ENCODE measurements at places on chromosomes 3 and 15.

- DNase-seq, result no peak
Observed at GRCh38 chr3:153513236-153513635, 351.2 kb downstream of the RAP2B start.

DNA sequence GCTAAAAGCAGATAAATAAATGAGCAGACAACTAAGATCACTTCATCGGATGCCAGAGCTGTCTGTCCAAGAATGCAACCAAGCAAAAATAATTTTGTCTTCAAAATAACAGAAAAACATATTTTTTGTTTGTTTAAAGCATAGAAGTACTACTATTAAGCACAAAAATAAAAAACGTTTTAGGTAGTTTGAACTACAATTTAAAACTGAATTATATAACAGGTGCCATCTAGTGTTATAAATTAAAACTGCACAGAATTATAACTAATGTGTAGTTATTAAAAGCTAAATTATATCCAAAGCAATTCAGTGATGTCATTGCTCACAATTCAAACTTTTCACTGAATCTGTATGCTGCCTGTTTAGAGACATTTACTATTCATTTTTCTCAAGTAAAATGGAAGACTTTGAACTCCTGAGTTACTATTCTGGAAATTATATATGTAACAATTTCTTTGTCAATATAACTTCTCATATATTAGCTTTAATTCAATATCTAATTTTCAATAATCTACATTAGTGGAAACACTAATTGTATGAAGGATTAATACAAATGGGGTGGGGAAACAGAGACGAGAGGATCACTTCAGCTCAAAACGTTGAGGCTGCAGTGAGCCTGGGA, 29.5 kb downstream of the LINS1 start:
- DNase-seq, result no peak

DNA sequence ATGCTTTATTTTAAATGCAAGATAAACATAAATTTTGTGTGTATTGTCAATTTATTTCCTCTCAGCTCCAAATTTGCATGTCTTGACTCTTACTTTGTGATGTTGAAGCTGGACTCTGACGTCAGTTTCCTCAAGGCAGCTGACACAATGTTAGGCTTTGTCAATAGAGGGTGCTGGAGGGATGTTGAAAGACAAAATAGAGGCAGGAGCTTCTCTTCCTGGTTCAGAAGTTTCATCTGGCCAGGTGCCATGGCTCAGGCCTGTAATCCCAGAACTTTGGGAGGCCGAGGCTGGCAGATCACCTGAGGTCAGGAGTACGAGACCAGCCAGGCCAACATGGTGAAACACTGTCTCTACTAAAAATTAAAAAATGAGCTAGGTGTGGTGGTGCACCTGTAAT, 408.6 kb downstream of the GBE1 start:
- no peak for DNase-seq

DNA sequence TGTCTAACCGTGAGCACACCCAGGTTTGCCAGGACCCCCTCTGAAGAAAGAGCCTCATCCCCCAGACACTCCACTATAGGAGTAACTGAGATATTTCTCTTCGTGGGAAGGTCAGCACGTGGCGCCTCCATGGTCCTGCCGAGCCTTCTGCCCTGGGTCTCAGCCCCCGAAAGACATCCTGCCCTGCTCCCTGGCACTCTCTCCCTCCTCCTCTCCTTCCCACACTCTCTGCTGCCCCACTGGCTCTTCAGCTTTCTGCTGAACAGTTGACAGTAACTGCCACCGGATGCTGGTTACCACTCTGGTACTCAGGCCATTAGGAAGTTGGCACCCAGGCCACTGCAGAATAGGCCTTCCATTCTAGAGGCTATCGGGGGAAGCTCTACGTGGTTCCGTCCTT, 185.2 kb downstream of the UACA start:
- no peak for DNase-seq

DNA sequence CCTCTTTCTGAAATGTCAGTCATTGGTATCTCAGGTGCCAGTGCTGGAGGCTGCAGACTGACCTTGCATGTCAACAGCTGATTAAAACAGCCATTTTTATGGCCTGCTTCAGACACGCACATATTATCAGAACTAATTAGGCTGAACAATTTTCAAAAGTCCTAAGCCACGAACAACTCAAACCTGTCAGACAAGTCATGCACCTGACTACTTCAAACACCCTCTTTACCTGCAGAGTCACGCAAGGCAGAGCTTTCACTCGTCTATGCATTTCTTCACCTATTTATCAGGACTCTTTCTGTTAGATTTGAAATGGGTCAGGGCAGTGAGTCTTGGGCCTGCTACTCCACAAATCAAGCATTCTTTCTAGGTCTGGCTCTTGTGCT, 26.7 kb downstream of the CLK3 start:
- no peak for DNase-seq

GRCh38 chr3:184305577-184305976, 6.5 kb downstream of the PSMD2 start:
- DNase-seq, result no peak

DNA sequence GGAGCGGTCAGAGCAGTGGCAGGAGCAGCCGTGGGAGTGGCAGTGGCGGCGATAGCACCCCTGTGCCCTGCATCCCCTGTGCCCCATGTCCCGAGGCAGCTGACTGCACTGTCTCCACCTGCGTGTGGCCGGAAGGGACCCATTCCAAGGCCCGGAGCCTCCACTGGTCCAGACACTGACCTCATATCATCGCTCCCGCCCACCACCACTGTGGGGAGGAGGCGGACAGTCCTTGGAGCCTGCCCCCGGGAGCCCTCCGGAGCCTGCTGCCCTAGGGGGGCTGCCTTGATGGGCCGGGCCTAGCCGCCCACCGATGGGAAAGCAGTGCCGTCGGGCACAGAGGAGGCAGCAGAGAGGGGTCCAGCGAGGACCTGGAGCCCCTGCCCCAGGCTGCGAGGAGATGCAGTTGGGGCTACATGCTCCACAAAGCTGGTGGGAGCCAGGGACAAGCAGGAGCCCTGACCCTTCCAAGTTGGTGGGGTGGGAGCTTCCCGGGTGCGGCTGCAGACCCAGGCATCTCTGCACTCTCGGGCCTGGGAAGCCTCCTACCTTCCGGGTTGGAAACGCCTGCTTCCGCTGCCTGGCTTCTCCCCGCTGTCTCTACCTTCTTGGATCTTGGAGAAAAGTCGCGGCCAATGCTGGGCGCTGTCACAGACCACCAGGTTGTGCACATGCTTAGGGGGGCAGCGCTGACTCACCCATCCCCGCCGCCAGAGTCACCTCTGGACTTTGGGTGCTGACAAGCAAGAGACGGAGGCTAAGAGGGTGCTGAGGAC, 283.2 kb upstream of the ROBO1 start:
- DNase-seq, result no peak

DNA sequence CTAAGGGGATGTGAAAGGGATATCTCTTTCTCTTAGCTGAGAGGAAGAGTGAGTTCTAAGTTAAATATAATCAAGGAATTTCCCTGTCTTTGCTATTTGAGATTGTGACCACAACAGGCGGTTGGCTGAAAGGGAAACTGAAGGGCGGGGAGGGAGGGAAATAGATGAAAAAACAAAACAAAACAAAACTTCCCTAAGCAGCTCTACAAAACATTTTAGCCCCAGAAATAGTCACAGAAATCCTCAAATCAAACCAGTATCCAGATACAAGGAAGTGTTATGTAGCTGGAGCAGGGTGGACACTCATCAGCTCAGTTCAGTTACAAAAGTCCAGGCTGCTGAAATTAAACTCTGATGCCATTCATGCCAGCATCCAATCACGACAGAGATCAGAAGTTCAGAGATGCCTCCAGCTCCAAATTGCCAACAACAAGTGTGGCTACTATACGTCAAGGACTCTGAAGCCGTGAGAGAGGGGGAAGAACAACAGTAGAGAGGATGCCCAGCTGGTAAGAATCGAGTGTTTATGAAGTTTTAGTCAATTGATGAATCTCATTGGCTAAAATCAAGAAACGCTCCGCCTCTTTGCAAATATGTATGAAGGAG, 319 bp upstream of the TP63 start:
- no peak for DNase-seq

GRCh38 chr3:12484983-12485327, 675 bp downstream of the TSEN2 start:
- DNase-seq, result no peak

DNA sequence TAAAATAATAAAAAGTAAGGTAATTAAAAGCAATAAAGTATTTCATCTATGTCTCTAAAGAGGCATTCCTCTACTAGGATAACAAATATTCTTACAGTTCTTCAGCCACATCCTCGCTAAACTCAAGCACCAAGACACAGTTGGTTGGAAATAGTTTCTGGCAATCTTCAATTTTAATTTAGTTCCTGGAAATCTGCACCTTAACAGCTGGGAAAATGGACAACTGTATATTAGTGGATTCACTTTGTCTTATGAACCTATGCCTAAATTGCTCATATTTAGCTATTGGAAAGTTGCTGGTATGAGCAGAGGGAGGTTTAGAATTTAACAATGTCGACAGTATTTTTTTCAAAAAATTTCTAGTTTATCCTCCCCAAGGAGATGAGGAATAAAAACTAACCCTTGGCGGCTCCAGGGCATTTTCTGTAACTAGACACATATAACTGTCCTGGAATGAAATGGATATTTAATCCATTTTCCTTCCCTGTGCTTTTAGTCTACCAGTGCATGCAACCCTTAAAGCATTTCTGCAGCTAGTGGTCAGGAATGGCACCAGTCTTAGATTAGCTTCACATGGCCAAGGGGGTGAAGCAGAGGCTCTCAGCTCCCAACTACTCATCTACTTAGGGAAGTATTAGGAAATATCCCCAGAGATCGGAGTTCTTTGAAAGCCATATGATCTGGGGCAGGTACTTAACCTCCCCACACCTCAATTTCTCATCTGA, 290.0 kb upstream of the THBS1 start:
- no peak for DNase-seq

DNA sequence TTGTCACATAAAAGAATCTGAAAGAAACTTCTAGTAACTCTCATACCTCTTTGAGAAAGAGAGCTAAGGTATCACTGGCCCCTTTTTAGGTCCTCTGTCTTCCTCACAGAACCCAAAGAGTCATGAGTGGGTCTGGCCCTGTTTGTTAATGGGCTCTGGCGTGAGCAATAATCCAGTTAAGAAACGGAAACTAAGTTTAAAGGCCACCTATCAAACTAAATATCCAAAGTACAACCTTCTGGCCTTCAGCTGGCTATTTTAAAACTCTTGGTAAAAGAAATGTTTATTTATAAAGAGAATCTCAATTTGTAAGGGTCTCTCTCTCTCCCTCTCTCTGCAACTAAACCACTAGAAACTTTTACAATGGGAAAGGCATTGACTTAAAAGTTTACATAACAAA, 71.0 kb upstream of the STRIT1 start:
- DNase-seq, result no peak

DNA sequence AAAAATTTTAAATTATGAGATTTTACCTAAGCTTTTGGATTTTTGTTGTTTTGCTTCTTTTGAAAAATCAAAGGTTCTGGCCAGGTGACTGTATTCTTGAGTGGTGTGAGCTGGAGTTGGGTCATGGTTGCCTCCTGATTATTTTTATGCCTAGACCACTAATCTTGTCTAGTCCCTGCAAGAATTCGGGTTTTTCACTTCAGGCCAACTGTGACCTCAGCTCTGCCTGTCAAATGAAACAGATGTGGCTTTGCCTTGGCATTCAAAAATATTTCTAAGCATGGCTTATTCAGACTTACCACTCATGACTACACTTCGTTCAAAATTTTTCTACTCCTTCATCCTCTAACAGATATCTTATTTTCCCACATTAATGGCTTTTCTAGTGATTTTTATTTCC, 25.4 kb upstream of the CDV3 start:
- no peak for DNase-seq

DNA sequence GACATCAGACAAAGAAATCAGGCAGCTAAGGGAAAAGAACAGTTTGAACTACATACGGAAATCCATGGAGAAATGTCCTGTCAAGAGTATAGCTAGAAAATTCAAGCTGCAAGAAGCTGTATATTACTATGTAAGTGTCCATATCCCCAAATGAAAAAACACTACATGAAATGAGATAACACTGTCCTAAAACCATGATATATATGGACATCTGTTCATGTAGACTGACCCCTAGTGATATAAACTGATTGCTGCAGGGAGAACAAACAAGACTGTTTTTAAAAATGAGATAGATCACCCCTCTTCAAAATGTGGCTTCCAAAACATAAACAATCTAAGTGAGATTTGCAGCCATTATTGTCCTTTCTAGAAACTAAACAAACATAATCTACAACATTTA, 985.6 kb downstream of the EPHA3 start:
- DNase-seq, result no peak

DNA sequence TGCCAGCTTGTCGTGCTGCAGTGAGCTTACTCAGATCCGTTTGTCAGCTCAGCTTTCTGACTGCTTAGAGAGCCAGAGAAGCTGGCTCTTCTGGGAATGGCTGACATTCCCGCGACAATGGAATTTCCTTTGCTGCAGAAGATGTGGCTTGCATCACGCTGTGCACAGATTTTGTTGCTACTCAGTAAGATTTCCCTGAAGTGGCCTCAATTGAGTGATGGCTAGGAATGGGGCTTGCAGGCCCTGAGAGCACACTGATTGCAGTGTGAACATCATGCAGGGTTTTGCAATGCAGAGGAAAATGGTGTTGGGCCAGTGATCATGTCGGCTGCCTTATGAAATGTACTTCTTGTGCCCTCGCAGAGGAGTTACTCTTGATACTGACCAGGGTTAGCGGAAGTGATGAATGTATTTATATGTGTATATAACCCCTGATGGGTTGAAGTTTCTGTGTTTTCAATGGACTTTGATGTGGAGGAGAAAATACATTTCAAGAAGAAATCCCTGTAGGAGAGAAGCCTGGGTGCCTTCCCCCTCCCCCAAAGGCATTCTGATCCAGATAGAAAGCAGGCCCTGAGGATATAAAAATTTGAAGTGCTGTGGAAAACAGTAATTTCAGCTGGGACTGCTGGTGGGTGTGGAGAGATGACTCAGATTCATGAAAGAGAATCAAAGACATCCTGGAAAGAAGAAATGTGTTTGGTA, 102.5 kb upstream of the PDZRN3 start:
- no peak for DNase-seq

- DNase-seq, result no peak
Observed at GRCh38 chr3:77242371-77242770, 202.5 kb downstream of the ROBO2 start.

DNA sequence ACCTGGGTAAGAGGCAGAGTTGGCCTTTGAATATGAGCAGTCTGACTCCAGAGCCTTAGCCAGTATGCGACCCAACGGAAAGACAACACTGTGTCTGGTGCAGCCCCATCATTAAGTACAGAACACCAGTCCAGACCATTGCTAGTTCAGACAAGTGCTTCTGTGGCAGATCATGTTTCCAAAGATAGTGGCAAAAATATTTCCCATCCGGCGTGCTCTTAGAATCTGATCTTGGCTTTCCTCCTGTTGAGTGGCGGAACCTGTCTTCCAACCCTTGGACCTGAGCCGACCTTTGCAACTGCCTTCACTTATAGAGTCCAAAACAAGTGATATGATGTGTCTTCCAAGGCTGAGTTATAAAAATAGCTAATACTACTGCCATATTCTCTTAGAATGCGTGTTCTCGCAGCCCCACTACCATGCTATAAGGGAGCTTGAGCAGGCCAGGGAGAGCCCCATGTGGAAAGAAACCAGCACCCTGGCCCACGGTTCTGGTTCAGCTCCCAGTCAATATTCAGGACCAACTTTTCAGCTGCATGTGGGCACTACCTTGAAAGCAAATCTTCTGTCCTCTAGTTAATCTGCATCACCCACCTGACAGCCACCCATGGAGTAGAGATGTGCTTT, 322.4 kb upstream of the SLCO3A1 start:
- no peak for DNase-seq

- no peak for DNase-seq
Observed at GRCh38 chr3:72547183-72547582, 301.1 kb downstream of the SHQ1 start.

- no peak for DNase-seq
Observed at GRCh38 chr15:93041159-93041547, 47.9 kb downstream of the RGMA start.
